Left ventricle myocardium inferior (tissue), 1 donor: ENCODE measurements at places on chromosomes 6 and 20. TPM values are rescaled to one million over a fixed set of nuclear protein-coding genes. Genes with fewer than 3 reads are reported as not detected.

DNA sequence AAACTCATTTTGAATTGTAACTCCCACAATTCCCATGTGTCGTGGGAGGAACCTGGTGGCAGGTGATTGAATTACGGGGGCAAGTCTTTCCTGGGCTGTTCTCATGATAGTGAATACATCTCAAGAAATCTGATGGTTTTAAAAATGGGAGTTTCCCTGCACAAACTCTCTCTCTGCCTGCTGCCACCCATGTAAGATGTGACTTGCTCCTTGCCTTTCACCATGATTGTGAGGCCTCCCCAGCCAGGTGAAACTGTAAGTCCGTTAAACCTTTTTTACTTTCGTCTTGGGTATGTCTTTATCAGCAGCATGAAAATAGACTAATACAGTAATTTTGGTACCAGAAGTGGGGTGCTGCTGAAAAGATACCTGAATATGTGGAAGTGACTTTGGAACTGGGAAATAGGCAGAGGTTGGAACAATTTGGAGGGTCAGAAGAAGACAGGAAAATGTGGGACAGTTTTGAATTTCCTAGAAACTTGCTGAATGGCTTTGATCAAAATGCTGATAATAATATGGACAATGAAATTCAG, 41.4 kb upstream of the SAMHD1 start:
- no peak for DNase-seq

- no peak for DNase-seq
Observed at GRCh38 chr20:48457193-48458002, 370.4 kb downstream of the PREX1 start.

DNA sequence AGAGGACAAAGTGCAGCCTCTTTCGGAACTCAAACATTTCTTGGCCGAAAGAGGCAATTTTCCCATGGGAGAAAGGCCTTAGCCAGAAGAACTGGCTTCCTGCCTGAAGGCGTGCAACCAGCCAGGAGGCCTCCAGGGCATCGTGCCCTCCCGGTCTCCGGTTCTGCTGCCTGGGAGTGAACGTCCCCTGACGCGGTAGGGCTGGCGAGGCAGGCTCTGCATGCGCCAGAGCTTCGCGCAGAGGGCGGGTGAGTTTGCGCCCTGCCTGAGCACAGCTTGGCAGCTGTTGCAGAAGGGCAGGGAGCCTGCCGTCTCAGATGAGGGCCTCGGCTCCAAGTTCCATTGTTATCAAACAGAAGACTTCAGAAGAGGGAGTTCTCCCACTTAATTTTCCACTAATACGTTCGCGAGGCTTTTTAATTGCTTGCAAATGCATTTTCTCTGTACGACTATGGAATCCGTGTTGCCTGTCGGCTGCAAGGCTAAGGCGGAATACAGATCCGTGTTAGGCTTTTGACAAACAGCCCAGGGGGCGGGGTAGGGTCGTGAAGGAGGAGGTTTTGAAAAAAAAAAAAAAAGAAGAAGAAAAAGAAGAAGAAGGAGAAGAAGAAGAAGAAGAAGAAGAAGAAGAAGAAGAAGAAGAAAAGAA, 5.5 kb upstream of the TFAP2D start:
- DNase-seq, result no peak

GRCh38 chr6:4776493-4777393, 539 bp downstream of the CDYL start:
- DNase-seq, result no peak

DNA sequence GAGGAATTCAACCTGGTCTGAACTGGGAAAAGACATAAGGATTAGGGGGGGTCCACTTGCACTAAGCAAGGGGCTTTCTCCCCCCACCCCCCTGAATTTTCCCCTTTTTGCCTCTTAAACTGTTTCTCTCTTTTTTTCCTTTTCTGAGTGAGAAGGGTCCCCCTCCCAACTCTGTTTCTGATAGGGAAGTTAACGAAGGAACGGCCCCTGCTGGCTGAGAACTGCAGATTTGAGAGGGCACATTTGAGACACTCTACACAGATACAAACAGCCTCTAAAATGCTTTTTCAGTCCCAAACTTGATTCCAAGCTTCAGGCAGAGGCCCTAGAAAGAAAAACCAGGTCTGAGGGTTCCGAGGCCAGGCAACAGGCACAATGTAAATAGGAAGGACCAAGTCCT, 91.7 kb downstream of the JARID2 start:
- no peak for DNase-seq

- DNase-seq, result peak; percentile 51
Observed at GRCh38 chr20:50353289-50353961, 156.8 kb upstream of the PTPN1 start.

GRCh38 chr20:16528078-16528477, 45.2 kb downstream of the KIF16B start:
- no peak for DNase-seq

DNA sequence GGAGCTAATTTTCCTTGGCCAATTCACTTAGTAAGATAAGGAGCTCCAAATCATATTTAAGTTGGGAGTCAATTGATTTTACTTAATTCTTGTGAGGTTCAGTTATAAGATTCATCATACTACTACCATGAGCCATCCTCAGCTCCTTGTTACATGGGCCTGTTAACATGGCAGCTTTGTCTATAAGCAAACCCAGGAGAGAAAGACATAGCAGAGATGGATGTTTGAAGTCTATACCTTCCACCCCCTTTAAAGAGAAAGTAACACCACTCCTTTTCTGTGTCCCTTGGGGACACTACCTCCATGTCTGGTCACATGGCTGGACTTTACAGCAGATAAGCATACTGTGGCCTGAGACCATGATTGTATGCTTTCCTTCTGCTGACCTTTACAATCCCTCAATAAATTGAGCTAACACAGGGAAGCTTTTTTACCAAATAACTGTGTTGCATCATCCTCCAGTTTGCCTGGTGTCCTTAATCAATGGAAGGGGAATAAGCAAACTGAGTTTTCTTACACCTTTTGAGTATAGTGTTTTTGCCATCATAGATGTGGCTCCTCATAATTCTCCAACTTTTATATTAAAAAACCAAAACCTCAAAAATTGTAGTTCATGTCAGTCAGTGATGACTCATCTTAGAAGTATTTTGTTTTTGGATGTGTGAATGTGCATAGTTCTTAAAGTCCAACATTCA, 9.8 kb upstream of the ZNFX1 start:
- no peak for DNase-seq

The OTOR gene
- total RNA-seq, result not detected

The NAA20 gene
- total RNA-seq, result 67.5 TPM

The SLPI gene
- 1.8 TPM for total RNA-seq
